ENCODE measurements at places on chromosomes 1 and 21.

DNA sequence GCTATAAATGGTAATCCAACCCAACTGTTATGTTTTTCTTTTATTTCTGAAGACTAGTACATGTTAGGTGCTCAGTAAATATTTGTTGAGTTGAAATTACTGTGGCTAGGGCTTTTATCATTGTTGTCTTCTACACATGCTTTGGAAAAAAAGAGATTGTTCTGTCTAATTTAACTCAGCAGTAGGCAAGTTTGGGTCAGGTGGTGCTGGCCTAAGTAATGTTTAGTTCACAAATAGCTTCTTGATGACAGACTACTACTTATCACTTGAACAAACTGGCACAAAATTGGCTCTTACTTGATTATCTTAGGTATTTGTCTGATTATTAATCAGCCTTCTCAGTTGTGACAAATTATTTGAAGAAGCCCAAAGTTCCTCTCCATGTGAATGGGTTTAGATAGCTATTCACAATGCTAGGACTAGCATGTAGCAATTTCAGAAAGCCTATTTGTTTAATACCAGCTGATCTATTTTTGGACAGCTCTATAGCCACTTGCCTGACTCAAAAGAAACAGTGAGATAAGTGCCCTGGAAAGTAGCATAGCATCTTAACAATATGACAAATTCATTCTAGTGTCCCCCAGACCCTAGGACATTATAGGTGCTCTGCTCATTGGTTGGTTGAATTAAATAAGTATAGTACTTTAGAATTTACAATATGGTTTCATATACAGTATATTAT lies 32.6 kb downstream of the TMEM200B start:
- no peak for DNase-seq

DNA sequence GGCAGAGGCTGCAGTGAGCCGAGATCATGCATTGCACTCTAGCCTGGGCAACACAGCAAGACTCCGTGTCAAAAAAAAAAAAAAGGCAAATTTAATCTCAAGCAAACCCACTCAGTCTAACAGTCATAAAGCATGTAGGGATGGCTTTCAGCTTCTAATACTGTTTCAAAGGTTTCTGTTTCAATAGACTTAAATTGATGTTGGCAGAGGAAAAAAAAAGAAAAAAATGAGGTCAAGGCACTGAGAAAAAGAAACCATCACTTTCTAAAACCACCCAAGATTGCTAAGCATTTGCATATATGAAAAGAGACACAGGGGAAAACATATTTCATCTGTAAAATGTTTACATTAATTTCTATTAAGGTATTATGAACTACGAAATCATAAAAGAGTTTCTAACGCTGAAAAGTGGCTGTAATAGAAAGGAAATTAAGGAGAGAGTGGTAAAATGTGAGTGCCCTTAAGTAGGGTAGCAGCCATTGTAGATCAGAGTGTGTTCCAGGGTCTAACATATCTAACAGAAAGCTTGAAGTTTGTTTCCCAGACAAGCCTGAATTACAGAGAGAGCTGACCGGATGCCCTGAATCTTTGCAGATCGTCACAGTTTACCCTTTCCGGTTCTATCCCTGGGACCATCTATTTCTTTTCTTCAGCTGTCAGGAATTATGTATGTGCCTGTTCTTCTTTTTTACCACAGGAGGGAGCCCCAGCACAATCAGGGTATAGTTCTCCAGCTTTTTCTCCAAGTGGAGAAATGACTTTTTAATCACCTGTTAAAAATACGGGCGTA lies 70.0 kb downstream of the PLD5 start:
- no peak for DNase-seq

DNA sequence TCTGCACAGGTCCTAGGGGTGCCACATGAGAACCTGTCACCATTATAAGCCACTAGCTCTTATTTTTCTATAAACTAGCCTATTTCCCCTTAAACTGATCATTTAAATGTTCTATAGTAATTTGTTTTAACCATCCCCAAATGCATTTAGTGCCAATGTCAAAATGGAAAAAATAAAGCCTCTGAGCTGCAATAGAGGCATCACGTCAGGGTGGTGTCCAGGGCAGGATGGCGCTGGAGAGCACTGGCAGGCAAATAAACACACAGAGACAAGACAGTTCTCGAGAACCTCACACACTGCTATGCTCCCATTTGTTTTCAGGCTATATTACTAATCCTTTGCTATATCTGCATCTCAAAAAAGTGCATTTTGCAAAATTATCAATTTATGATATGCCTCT lies 73.4 kb upstream of the NEK2 start:
- DNase-seq, result no peak

DNA sequence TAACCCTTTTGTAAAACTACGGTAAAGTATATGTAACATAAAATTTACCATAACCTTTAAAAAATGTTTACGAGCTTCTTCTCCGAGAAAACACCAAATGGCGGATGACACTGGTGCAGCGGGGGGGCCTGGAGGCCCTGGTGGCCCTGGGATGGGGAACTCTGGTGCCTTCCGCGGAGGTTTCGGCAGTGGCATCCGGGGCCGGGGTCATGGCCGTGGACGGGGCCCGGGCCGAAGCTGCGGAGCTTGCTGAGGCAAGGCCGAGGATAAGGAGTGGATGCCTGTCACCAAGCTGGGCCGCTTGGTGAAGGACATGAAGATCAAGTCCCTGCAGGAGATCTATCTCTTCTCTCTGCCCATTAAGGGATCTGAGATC lies 7.5 kb downstream of the MFSD2A start:
- no peak for DNase-seq

DNA sequence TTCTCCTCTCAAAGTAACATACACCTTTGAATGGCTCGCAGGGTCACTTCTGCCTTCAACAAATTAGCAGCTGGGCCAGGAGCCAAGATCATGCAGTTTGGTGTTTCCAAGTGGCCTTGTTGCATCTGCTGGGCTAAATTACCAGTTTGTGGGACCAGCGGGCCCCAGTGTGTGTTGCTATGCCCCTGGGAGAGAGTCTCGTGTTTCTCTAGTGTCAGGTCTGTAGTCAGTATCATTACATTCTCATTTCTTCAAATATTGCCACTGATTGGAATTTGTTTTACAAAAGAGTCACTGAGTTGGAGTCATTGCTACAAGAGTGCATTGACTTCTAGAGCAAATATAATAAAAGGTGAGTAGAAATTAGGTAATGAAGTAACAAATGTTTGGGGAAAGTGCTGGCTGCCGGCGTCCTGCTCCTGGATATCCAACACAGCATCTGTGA lies 35.5 kb downstream of the RHOU start:
- no peak for DNase-seq

GRCh38 chr1:201217851-201218250 lies 27.2 kb downstream of the IGFN1 start:
- DNase-seq, result no peak

DNA sequence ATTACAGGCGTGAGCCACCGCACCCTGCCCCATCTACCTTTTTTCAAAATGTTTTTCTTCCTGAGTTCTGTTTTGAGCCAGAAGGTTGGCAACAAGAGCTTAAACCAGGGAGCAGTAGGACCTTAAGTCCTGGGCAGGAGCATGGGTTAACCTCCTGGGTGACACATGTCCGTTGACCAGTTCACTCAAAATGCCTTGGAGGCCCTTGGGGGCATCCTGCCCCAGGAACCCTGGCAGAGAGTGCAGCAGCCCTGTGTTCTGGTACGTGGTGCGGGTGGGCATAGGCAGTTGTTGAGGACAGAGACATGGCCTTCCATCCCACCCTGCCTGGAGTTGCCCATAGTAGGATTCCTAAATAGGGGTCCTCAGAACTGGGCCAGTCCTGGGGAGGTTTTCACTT lies 11.6 kb downstream of the H6PD start:
- no peak for DNase-seq

- no peak for DNase-seq
Observed at GRCh38 chr1:145845144-145845513, 301 bp upstream of the NUDT17 start.

DNA sequence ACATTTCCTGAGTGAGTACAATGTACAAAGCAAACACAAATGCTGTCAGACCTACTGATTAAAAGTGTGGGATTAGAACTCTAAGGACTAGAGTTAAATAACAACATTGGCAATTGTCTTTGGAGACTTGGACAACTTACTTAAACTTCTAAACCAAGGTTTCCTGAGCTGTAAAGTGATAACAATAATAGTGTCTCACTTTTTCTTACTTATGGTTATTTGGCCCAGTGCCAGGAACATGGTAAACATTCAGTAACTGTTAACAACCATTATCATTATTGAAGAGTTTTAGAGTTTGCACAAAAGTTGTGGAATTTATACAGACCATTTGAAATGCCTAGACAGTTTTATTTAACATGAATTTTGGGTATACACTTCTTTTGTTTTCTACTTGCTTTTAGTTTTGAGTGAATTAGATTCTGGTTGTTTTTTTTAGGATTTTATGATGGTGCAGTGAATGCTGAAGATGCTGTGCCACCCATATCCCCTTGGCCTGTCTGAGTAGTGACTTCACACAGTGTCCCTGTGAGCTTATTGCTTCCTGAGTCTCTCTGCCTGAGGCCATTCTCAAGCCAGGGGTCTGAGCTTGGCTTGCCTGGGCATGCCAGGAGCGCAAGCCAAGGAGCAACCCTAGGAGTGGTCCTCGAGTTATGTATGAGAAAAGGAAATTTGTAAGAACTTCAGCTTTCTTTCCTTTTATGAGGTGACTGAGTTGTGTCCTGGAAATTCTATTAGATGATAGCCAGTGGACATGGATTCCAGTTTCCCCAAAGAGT lies 932.8 kb downstream of the TTLL7 start:
- DNase-seq, result no peak

- DNase-seq, result no peak
Observed at GRCh38 chr21:37700641-37701202, 215.5 kb downstream of the KCNJ6 start.

- no peak for DNase-seq
Observed at GRCh38 chr21:42299324-42300044, 15.7 kb downstream of the TFF3 start.

Measured in right cardiac atrium (tissue), 5 donors.